ENCODE measurements at places on chromosomes 12 and 14.

GRCh38 chr12:25801734-25802133 lies 156.7 kb upstream of the RASSF8 start:
- DNase-seq: no peak

DNA sequence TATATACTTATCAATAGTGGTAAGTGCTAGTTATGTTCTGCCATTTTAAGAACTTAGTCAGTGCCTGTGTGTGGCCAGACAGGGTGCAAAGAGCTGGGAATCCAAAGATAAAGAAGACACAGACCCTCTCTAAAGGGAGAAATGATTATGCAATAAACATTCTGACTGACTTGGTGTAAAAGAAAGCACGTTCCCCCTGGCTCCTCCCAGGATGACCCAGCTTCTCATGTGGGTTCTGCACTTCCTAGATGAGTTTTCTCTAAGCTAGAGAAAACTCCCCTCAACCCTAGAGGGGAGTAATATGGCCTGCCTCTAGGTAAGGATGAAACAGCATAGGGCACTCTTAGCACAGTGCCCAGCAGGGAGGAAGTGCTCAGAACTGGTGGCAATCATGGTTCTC lies 231.2 kb downstream of the VRK1 start:
- DNase-seq: no peak

DNA sequence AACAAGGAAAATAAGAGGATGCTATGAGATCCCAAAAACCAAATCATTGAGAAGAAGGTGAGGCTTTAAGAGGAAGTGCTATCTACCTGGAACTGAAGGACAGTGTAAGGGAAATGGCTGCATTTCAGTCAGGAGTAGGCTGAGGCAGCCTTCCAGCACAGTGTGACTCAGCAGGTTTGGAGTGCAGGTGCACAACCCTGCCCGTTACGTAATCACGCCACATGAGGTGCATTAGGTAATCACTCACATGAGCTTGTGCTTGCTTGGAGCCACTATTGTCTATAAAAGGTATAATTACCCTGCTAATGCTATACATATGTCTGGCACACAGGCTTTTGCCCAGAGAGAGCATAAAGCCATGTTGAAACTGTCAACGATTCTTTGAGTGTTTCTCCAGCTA lies 74.9 kb downstream of the DIO2 start:
- no peak for DNase-seq

- no peak for DNase-seq
Observed at GRCh38 chr12:46534327-46534840, 161.8 kb upstream of the SLC38A2 start.

DNA sequence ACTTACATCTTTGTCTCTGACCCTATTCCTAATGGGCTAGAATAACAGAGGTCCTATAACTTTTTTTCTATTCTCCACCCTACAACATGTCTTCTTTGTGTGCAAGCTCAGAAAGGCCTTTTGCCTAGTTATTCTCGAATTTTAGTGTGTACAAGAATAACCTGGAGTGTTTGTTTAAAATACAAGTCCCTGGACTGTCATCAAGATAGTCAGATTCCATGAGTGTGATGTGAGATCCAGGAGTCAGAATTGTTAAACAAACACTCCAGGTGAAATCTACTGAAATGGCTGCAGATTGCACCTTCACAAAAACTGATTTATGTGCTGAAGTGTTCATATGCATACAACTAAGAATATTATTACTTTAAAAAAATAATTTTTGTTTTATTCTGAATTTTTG lies 114.4 kb upstream of the DIO2 start:
- no peak for DNase-seq

GRCh38 chr12:7605900-7606465 lies 59.7 kb downstream of the APOBEC1 start:
- DNase-seq: no peak

DNA sequence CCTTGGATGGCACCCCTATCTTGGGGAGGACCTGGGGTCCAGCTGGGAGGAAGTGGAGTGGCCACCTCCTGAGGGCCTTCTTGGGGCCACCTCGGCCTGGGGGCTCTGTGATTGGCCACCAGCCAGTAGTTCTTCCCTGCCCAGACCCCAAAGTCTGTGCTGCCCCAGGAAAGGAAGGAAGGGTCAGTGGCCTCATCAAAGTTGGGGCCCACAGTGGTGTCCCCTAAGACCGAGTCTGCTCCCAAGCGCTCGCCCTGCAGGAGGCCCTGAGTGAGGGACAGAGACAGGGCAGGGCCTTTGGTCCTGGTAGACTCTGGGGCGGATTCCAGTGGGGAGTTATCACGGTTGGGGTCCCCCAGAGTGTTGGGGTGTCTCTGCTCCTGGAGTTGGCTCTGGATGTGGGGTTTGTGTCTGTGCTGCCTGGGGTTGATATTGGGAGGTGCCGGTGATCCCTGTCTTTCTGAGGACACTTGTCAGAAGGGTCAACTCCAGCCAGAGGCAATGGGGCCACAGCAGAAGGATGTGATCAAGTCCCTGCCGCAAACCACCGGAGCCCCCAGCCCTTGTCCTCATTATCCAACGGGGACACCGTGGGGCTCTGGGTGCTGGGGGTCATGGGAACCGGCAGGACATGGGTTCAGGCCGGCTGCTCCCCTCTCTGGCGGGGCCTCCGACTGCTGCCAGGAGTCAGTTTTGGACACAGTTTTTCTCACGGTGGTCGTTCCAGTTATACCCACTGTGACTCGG lies 364.3 kb downstream of the TMEM121 start:
- DNase-seq: no peak

DNA sequence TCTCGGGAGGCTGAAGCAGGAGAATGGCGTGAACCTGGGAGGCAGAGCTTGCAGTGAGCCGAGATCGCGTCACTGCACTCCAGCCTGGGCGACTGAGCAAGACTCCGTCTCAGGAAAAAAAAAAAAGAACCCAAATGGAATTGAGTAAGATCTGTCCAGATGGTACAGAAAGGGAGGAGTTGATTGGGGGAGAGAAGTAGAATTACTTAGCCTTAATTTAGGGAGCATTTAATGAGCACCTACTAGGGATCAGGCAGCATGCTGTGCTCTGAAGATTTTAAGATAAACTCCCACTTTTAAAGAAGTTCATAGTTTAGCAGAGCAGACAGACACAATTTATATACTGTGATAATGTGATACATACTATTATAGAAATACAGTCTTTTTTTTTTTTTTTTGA lies 4.5 kb downstream of the RAB5B start:
- DNase-seq: no peak

DNA sequence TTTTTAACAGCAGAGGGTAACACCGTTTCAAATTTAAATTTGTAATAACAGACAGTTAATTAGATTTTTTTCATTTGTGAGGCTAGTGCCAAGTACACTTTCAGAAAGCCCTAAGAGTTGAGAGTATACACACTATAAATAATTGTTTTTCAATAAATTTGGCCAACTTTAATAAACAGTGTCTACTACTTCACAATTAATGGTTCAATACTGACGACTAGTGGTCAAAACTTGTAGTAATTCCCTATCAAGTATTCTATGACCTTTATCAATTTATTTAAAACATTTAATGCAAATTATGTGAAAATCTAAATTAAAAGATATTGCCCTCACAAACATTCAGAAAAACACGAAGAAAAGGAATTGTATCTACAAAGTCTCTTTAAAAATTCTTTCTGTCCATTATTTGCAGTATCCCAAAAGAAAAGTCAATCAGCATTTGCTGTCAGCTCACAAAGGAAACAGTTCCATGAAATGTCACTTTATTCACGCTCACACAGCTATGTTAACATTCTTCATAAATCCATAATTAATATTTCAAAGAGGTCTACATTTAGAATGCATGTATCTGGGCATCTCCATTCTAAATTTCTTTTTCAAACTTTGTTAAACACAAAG lies 91.2 kb downstream of the CEP128 start:
- DNase-seq: no peak

DNA sequence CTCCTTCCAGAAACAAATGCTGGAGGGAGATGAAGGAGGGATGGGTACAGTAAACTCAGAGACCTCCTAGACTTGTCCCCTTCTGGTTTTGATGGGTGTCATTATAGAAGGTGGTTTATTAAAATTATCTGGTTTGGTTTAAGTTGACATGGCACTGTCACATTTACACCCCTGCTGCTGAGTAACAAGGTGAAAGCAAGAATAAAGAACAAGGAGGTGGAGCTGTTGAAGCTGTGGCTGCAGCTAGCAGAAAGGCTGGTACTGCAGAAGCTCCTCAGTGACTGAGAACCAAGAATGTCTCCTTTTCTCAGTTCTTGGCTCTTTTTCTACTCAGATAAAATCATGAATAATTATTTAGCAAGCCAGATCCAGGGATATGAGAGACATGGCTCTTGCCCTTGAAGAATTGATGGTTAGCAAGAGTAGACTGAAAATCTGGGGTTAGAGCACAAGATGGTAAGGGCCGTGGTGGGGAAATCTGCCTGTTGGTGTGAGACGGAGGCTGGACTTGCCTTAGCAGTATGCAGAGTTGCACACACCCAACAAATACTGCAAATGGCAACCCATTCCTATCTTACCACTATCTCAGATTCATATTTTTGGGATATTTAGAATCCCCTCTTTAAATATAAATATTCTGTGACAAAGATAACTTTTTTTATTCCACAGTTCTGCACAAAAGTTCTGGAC lies at the start of gene GZMH:
GZMH (minus strand) TSS at position 31 of the 690 bp plus-strand sequence. CDS start 72 bp downstream, outside the sequence.
- no peak for DNase-seq
